ENCODE measurements at places on chromosomes 2 and 18.

DNA sequence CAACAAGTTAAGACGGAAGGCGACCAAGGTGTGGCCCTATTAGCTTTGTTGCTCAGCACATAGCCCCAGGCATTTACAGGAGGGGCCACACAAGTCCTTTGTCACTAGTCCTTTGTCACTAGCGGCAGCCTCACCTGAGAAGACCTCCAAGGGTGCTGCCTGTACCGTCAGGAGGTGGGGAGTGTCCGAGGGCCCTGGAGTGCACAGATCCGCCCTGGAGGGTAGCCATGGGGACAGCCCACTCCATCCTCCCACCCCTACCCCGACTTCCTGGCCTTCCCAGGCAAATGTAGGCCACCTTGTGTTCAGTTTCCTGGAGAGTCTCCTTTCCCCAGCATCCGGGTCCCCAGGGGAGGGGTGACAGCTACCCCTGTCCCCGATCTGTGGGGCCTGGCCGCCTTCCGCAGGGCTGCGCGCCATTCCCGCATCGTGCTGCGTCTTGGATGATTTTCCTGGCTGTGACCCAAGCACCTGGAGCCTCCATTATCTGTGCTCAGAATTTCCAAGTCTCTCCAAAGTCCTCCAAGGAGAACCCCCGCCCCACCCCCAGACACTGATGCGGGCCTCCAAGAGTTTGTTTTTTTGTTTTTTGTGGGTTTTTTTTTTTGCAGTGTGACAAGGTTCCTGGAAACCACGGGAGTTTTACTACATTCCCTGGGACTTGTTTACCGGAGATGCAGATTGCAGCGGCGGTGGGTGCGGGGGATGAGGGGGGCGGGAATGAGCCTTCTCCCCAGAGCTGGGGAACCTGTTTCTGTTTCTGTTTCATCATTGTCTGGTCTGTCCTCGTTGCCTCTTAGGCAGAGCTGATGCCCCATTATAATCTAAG lies 28.6 kb downstream of the TEX44 start:
- peak; percentile 78 for DNase-seq

GRCh38 chr2:119419803-119420508 lies 11.7 kb upstream of the TMEM37 start:
- DNase-seq: no peak

DNA sequence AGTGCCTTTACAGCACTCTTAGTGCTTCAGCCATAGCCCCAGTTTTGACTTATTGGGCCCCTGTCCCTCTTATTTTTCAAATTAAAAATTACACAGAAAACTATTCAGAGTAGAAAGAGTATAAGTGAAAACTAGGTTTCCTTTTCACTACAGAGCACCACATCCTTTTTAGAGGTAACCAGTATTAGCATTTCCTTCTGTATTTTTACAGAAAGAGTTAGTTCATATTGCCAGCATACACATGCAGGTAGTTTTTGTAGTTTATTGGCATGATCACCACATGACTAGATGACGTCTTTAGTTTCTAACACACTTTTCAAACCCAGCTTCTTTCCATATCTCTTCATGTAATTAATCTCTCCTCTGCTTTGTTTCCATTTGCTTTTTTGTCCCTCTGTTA lies 66.4 kb downstream of the UBE2E3 start:
- DNase-seq: no peak

- no peak for DNase-seq
These were observed 84.3 kb downstream of the EDAR start for GRCh38 chr2:108904680-108905079.

GRCh38 chr2:140246058-140246457 lies 1465.9 kb upstream of the NXPH2 start:
- no peak for DNase-seq

DNA sequence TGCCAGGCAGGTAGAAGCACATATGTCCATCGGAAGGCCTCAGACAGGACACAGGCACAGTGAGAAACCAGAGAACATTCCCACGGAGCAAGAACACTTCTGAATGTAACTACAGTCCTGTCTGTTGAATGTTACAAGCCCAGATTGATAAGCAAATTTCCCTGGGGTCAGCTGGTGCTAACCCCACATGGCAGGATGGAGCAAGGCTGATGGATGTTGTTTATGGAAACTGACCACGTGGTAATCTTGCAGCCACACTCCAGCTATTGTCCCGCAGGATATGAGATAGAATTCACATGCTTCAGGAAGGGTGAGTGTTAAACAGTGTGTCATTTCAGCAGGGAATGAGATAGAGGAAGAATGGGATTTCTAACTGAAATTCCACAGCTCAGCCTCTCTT lies 138.8 kb upstream of the COPS8 start:
- no peak for DNase-seq

GRCh38 chr2:20542746-20543468 lies 96.0 kb downstream of the RHOB start:
- DNase-seq: no peak

DNA sequence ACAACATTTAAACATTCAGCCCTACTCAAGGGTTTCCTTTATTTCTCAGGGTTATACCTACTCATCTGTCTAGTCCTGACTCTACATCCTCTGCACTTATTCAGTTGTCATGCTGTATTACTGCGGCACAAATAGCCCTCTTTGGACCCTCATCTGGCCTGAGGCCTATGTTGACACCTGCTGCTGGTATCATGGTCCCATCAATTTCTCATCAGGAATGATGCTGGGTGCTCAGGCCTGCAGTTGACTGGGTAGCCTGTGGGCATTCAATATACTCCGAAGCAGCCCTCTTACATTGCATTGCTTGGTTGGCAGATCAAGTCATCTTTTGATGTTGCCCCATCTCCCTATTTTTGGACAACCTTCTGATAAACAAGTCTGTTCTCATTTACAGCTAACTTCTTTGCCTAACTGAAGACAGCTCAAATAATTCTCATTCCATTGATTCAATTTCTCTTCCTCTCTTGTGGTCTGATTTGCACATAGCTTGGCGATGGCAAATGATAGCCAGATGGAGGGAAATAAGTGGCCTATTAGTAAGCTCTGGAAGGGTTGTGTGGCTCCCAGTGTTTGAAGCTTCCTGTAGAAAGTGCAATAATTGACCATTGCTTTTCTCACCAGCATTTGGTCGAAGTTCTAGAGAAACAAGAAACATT lies 19.1 kb upstream of the MC4R start:
- DNase-seq: no peak

- DNase-seq: no peak
These were observed 84.2 kb downstream of the GAREM1 start for GRCh38 chr18:32386471-32386870.

DNA sequence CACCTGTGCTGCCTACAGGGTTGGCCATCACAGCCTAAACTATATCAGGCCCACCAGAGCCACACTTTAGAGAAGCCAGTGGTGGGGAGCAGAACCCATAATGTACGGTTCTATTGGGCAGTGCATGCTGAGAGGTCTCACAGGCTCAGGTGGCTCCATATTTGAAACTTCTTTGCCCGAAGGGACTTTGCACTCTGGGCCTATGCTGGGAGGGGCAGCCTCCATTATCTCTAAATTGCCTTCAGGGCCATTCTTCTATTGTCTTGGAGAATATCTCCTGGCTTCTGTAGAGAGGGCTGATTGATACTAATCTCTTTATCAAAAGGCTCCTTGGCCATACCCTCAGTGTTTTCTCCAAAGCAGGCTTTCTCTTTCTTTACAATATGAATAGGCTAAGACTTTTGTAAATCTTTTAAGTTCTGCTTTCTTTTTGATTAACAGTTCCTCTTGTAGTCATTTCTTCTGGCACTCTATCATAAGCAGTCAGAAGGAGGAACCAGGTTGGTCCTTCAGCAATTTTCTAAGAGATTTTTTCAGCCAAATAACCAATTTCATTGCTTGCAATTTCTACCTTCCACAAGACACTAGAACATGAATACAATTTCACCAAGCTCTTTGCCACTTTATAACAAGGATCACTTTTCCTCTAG lies 44.5 kb downstream of the RPE start:
- no peak for DNase-seq

- no peak for DNase-seq
These were observed 656.9 kb downstream of the EPHA4 start for GRCh38 chr2:220915092-220915623.

- DNase-seq: peak; percentile 31
These were observed 134.3 kb downstream of the ZNF236 start for GRCh38 chr18:76956648-76957047.

DNA sequence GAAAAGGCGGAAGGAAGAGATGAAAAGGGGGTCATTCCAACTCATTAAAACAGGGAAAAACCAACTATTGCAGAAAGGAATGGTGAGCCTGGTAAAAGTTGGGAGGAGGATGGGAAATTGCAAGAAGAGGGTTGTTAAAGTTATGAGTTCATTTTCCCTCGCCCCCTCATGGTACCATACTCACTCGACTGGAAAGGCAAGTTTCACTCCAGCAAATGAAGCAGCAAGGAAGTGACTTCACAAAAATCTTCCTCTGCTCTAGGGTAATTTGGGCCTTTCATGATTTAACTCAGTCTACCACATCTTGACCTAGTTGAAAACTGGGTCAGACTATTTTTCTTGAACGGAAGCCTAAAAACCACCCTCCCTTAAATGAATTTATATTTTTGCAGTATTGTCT lies 22.8 kb upstream of the DAW1 start:
- no peak for DNase-seq

GRCh38 chr2:18924886-18925285 lies 335.5 kb upstream of the NT5C1B start:
- no peak for DNase-seq

GRCh38 chr2:119697290-119698020 lies 18.5 kb downstream of the TMEM177 start:
- DNase-seq: no peak

GRCh38 chr2:54605836-54606235 lies 117.6 kb upstream of the EML6 start:
- DNase-seq: no peak

DNA sequence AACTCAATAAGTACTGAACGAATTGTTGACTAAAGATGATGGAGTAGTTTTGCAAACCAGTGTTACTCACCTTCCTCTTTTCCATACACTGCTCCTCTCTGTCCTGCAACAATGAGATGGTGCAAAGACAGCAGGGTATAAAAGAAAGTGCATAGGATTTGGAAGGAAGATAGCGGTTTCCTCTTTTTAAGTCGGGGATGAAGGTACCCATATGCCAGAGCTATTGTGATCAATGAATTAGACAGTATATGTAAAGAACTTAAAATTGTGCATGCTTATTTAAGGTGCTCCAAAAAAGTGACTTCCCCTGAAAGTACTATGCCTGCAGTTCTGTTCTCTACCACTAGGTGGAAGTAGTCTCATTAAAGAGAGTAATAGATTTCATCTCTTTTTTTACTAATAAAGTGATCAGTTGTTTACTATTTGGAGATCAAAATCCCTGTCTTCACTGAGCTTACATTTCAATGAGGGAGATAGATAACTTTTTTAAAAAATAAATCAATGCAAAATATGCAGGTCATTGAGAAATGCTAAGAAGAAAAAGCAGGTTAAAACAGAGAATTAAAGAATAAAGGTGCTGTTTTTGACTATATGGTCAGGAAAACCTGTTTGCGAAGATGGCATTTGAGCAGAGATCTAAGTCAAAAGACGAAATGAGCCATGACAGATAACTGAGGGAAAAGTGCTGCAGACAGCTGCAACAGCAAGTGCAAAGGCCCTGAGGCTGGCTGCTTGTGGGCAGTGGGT lies 339.7 kb upstream of the SLC14A2 start:
- DNase-seq: no peak

- DNase-seq: peak; percentile 66
These were observed at the start of gene ACADL for GRCh38 chr2:210224941-210225672. Gene ACADL (minus strand): TSS chr2:210225447. CDS start chr2:210225263, 184 bp downstream.

DNA sequence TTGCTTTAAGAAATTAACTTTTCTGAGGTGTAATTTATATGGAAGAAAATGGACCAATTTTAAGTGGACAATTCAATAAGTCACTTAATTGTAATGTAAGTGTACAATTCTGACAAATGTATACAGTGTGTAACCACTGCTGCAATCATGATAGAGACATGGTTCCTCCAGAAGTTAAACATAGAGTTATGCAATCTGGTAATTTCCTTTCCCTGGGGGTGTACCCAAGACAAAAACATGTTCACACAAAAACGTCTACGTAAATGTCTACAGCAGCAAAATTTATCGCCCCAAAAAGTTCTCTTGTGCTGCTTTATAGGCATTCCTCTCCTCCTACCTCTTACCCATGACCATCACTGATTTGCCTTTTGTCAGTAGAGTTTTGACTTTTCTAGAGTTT lies 141.5 kb downstream of the AQP4 start:
- DNase-seq: no peak

DNA sequence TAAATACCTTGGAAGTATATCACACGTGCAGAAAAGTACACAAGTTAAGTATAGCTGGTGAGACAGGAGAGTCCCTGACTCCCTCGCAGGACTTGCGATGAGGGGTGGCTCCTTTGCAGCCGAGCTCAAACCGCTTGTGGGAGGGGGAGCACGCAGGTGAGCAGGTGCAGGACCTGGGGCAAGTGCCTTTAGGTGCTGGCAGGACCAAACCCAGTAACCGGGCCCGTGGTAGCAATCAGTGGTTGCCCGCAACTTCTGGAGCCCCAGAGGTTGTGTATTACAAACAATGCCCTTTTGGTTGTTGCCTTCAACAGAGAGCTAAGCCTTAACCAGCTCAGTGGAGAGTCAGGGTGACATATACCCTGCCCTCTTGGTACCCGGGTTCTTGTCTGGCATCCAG lies 132.8 kb downstream of the PARD3B start:
- no peak for DNase-seq

GRCh38 chr2:16654833-16655444 lies 10.7 kb downstream of the CYRIA start:
- DNase-seq: no peak

- peak; percentile 1 for DNase-seq
These were observed 67.2 kb upstream of the HDAC4 start for GRCh38 chr2:239467956-239468490.

DNA sequence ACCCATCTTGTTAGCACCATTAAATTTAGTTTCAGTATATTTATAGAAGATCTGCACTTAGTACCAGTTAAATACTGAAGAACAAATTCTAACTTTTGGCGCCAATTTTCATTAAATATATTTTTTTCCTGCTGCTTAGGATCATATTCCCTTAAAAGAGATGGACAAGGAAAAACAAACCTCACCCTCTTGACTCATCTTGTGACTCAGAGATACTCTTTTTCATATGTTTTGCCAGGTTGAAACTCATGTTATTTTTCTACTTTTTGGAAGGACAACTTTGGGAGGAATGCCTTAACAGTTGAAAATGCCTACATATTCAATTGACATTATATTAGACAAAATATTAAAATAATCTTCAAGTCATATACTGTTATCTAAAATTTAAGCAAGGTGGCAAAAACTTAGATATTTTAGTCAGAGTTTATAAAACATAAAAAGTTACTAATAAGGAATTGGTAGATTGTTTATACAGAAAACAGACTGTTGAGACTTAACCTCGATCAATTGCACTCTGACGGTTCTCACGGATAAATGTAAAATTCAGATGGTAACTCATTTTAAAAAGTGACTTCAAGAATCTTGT lies 36.2 kb downstream of the PNO1 start:
- no peak for DNase-seq

DNA sequence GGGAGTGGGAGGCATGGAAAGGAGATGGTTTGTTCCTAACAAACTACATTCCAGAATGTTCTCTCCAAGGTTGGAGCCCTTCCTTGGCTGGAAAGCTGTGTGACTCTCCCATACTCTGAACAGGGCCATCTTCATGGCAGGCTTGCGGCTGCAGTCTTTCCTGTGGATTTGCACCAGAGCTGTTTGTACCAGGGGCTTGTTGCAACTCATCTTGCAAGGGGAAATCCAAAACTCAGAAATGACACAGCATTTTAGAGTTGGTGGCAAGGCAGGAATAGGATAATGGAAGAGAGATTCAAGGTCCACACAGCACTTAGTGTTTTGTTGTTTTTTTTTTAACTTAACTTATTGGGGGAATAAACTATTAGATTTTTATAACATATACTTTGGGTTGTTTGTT lies 73.7 kb upstream of the ZNF516 start:
- DNase-seq: no peak
